Stimulated activated naive CD4-positive, alpha-beta T cell treated with Interleukin-2 at 50 U/mL for 16 hours (primary cell): ENCODE measurements at places on chromosomes 13 and 19.

- DNase-seq = no peak
Observed at GRCh38 chr13:113605461-113605860, 20.9 kb downstream of the TFDP1 start.

GRCh38 chr13:68810660-68811059, 1297.0 kb upstream of the ATXN8OS start:
- no peak for DNase-seq

- DNase-seq = no peak
Observed at GRCh38 chr19:9178901-9179300, at the start of gene OR7D2. OR7D2 (plus strand) TSS chr19:9178979; CDS start chr19:9185782, 6,803 bp downstream.

DNA sequence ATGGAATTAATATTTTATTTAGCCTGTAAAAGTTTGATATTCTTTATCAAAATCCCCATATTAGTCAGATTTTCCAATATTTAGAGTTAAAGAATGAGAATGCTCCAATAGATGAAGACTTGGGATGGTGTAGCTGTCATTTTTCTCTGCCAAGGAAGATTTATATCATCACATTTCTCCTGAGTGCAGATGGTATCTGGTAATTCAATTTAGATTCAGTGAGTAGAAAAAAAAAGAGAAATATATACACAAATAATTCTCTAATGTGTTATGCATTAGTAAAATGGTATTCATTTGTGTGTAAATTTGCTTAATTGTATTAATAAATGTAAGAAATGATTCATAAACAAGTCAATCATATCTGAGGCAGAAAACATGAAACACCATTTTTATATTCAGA, 1508.7 kb upstream of the PCDH20 start:
- no peak for DNase-seq

DNA sequence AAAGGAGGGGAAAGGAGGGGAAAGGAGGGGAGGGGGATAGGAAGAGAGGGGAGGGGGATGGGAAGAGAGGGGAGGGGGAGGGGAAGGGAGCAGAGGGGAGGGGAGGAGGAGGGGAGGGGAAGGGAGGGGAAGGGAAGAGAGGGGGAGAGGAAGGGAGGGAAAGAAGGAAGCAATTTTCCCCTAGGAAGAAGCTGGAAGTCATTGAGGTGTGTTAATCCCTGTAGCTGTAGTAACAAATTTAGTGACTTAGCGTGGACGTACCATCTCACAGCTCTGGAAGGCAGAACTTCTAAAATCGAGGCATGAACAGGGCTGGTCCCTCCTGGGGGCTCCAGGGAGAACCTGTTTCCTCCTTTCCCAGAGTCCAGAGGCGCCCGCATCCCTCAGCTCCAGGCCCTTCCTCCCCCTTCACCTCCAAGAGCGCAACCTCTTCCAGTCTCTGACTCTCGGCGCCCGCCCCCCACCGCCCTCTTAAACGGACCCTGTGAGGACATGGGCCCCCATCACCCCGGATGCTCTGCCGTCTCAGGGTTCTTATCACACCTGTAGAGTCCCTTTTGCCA, 5.6 kb upstream of the CDC34 start:
- DNase-seq = no peak

DNA sequence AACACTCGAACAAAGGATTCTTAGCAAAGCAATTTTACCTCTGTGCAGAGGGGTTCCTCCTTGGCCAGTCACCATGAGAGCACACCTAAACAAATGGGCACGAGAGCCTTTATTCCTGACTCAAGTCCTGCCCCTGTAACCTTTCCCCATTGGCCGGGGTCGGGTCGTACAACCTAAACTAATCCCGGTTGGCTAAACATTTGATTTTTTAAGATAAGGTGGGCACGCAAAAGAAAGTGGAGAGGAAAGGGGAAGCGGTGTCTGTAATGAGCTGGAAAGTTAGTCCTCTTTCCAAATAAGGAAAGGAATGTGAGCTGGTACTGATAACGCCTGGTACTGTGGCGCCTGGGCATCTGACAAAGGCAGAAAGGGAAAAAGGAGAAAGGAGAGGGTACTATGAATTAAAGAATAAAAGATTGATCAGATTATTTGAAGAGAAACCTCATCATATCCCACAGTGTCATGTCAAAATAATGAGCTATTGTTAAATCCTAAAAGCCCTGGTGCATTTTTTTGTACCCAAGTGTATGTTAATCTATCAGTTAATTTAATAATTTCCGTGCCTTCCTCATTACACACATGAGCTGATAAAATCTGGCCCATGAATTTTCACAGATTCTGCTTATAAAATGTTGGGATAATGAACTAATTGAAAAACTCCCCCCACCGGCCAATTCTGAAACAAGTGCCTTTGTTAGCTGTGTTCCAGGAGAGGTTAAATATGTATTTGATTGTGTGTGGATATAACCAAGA, 335.7 kb downstream of the RFC3 start:
- no peak for DNase-seq

GRCh38 chr19:35207391-35207871, 21.1 kb downstream of the FAM187B start:
- peak; percentile 18 for DNase-seq

DNA sequence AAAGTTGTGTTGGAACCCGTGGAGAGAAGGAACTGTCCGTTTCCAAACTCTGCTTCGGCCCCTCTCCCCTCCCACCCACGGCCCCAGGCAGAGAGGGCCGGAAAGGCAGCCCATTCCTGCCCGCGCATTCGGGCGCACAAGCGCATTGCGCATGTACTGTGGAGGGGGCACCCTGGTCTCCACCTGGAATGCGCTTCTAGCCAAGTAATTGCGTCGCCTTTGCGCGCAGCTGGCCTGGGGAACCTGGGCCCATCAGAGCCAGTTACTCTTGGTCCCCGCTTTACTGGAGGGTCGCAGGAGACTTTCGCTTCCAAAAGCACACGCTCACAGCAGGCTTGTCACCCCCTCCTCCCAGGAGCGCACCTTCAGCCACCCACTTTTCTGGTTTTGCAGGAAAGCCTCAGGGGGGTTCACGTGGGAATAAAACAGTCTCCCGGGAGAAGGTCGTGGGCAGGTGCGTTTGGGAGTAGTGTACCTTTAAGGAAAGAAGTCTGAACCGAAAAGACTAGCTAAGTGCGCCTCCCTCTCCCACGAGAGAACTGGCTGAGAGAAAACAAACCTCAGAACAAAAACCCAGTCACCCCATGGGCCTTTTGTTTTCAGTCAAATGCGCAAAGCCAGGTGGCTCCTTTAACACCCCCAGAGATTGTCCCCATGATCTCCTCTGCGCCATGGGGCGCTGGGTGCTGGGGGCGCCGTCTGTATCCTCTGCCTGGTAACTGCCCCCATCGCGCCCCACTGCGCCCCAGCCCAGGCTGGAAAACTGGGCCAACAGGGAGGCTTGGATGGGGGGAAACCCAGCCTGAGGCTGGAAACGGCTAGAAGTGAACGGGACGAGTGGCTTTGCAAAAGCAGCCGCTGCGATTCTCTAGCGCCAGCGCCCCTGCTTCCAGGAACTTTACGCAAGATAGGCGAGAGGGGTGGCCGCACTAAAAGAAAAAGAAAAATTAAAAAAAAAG, 28.5 kb downstream of the GSX1 start:
- no peak for DNase-seq

DNA sequence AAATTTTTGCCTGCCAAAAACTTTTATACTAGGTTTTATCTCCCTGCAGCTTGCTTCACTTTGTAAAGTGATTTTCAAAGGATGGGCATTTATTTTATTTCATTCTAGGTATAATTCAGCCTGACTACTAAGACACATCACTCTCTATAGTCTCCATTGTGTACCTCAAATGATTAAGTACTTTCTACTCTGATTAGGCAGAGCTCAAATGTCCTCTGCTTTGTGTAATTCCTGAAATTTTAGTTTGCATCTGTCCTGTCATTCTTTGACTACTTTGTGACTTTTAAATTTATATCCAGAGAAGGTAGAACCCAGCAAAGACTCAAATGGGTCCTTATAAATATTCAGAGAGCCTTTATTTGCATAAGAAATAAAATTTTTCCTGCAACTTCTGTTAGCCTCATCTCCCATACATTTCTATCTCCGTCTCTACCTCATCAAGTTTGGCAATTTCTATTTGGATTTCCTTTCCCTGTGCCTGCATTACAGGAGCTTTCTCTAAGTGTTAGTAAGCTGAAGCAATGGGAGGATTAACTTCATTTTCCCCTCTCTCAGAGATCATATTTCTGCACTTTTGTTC, 1038.0 kb upstream of the ATXN8OS start:
- no peak for DNase-seq

DNA sequence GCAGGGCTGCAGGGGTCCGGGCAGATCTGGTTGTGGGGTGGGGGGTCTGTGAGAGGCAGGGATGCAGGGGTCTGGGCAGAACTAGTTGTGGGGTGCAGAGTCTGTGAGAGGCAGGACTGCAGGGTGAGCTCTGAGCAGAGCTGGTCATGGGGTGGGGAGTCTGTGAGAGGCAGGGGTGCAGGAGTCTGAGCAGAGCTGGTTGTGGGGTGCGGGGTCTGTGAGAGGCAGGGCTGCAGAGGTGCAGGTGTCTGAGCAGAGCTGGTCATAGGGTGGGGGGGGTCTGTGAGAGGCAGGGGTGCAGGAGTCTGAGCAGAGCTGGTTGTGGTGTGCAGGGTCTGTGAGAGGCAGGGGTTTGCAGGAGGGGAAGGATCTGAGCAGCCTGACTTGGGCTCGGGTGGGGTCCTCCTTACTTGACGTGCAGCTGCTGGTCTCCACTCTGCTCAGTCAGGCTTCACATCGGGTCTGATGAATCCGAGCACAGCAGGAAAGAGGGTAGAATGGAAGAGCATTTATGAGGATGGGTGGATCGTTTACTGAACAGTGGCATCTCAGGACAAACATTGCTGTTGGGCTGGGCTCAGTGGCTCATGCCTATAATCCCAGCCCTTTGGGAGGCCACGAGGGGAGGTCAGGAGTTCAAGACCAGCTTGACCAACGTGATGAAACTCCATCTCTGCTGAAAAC, 31.2 kb downstream of the IGFL2 start:
- no peak for DNase-seq

DNA sequence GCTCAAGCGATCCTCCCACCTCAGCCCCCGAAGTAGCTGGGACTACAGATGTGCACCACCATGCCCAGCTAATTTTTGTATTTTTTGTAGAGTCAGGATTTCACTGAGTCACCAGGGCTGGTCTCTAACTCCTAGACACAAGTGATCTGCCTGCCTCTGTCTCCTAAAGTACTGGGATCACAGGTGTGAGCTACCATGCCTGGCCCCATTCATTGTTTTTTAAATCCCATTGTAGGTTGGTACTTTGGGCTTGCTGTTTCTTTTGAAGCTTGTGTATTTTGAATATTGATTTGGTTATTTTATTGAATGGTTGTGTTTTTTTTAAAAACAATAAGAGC, 26.7 kb downstream of the ZMYM2 start:
- no peak for DNase-seq

DNA sequence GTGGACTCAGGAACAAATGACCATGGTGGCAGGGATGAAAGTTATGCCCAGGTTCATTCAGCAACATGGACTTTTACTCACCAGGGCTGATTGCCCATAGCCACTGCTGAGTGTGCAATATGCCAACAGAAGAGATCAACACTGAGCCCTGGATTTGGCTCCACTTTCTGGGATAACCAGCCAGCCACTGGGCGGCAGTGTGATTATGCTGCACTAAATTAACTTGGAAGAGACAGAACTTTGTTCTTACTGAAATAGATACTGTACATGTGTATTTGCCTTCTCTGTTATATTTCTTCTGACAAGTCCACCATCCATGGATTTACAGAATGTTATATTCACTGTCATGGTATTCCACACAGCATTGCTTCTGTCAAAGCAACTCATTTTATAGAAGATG, 257.4 kb downstream of the TDRD3 start:
- no peak for DNase-seq

- no peak for DNase-seq
Observed at GRCh38 chr13:42487221-42487620, 86.7 kb upstream of the TNFSF11 start.

GRCh38 chr13:30856005-30856790, 49.9 kb upstream of the MEDAG start:
- DNase-seq = no peak

GRCh38 chr13:22086597-22087330, 415.9 kb downstream of the FGF9 start:
- no peak for DNase-seq

GRCh38 chr13:91785431-91786119, 387.2 kb downstream of the GPC5 start:
- no peak for DNase-seq

DNA sequence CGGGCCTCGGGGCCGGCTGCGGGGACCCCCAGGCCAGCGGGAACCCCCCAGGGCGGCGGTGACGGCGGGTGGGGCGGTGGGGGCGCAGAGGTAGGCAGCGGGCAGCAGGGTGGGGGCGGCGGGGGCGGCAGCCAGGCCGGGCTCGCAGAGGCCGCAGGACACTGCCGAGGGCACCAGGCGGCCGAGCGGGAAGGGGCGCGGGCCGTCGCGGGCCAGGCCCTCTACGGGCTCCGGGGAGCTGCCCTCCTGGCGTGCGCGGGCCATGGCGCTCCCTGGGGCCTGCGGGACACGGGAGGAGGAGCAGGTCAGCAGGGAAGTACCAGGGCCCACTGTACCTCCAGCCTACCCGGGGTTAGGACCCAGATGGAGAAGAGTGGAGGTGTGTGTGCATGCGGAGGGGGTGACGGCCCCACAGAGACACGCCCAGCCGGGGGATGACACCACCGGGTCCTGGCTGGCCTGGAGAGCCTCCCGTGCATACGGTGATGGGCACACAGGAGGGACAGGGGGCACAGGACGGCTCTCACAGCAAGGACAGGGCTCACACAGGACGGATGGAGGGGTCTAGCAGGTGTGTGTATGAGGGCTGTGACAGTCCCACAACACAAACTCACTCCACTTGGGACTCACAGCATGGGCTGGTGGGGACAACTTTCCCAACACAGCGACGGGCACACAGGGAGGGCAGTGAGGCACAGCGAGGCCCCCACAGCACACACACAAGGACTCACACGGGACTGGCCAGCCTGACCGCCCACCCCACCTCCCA, 2.6 kb downstream of the BBC3 start:
- DNase-seq = no peak

DNA sequence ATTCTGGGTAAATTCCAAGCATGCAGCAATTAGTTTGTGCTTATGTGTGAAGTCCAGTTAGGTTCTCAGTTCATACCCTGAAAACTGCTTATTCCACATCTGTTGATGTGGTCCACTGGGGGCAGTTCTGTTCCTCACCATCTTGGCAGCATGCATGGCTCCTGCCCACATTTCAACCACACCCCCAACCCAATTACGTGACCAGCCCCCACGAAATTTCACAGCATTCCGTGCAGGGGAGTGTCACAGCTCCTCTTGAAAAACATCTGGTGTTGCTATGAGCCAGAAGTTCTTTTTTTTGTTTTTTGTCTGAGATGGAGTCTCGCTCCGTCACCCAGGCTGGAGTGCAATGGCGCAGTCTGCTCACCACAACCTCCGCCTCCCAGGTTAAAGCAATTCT, 9.1 kb upstream of the ERVK3-1 start:
- no peak for DNase-seq

- no peak for DNase-seq
Observed at GRCh38 chr19:47723581-47723940, 10.3 kb downstream of the EHD2 start.

DNA sequence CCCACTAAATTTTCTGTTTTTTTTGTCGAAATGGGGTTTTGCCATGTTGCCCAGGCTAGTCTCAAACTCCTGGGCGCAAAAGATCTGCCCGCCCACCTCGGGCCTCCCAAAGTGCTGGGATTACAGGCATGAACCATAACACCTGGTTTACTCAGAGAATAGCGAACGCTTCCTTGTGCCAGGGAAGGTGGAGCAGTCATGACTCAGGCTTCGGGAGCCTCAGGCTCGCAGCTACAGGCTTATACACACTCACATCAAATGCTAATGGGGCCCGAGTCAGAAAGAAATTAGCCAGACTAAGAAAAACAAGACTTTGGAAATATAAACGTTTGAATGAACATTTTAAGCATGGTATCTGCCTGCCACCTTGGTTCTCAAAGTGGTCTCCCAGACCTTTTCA, 11.0 kb upstream of the TPT1 start:
- DNase-seq = no peak

GRCh38 chr13:75407998-75408397, 74.0 kb downstream of the TBC1D4 start:
- no peak for DNase-seq
